Regular cardiac myocyte (primary cell): ENCODE measurements at places on chromosomes 1 and 21. TPM values are rescaled to one million over a fixed set of nuclear protein-coding genes. Genes with fewer than 3 reads are reported as not detected.

The HMCN1 gene
- total RNA-seq: 22.6 and 84.0 TPM in 2 replicates

The SLC35D1 gene
- 15.5 and 19.4 TPM in 2 replicates for total RNA-seq

The LCE1B gene
- not detected in 2 replicates for total RNA-seq

The OR10J1 gene
- total RNA-seq: not detected in 2 replicates

The AHDC1 gene
- total RNA-seq: 4.4 and 5.6 TPM in 2 replicates

The CLK2 gene
- total RNA-seq: 22.0 and 25.7 TPM in 2 replicates

The RORC gene
- not detected in 2 replicates for total RNA-seq

The BCL2L15 gene
- under 0.01 TPM in 2 replicates for total RNA-seq

The ACTRT2 gene
- not detected in 2 replicates for total RNA-seq

The CYP2J2 gene
- not detected in 2 replicates for total RNA-seq

The TRNP1 gene
- 12.1 and 17.4 TPM in 2 replicates for total RNA-seq

The RBP7 gene
- total RNA-seq: not detected in 2 replicates

The KCNA3 gene
- total RNA-seq: 0.28 TPM in 1 of 2 replicates, not detected in the other

The CRABP2 gene
- 7.9 and 8.1 TPM in 2 replicates for total RNA-seq
